Upper lobe of left lung (tissue), 6 donors: ENCODE measurements at places on chromosomes 7 and 10.

GRCh38 chr10:132281915-132282666, 25.7 kb downstream of the STK32C start:
- DNase-seq = no peak

DNA sequence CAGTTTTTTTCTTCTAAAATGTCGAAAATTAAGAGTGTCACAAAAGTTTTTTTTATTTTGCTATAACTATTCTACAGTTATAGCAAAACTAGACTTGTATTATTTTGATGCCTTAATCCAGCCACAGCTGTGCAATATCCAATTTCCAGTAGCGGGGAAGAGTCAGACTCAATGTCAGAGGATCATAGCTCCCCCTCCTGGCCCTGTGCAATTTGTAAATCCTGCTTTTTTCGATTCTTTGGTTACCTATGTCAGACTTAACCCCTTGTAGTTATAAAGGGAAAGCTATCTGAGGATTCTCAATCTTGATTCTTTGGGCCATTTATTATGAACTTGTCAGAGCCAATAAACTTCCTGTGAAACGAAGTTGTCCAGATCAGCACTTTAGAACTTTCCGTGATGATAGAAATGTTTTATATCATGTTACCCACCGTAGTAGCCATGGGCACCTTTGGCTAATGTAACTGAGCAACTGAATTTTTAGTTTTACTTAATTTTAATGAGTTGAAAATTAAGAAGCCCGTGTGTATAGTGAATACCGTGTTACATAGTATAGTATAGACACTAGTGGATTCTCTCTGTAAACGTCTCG, 87.7 kb upstream of the PRKCQ start:
- no peak for DNase-seq

DNA sequence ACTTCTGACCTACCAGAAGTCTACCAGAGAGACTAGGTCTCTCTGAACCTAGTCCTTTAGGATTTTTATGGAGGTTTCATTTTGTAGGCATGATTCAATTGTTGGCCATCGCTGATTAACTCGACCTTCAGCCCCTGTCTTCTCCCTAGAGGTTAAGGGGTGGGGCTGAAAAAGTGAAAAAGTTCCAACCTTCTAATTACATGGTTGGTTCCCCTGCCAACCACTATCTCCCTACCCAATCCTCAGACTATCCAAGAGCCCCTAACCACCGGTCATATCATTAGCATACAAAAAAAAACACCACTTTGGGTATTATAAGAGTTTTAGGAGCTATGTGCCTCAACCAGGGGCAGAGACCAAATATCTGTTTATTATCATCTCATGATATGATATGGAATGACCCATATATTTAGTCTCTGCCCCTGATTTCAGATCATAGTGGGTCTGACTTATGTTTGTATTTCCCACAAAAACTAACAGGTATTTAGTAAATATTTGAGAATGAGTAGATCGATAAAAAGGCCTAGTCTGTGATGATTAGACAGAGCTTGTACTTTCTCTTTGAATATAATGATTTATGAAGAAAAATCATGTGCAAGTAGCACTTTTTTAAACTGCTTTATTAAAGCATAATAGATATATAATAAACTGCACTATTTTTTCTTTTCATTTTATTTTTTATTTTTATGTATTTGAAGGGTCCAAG, 35.8 kb downstream of the DNAJC9 start:
- DNase-seq = no peak

DNA sequence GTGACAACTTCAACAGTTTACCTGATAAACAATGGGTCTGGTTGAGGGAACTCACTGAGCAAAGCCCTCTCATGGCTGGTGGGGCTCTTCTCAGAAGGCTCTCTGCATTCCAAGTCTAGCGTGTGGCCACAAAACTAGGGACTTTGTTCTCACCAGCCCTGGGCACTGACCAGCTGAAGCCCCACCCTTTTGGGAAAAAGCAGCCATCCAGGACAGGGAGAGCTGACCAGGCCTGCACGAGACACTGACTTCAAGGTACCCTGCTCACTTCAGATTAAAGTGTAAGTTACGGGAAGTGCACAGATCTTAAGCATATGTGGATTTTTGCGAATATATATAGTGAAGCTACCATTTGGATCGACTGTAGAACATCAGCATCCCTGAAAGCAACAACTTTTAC, 67.4 kb upstream of the LRRC4 start:
- no peak for DNase-seq

DNA sequence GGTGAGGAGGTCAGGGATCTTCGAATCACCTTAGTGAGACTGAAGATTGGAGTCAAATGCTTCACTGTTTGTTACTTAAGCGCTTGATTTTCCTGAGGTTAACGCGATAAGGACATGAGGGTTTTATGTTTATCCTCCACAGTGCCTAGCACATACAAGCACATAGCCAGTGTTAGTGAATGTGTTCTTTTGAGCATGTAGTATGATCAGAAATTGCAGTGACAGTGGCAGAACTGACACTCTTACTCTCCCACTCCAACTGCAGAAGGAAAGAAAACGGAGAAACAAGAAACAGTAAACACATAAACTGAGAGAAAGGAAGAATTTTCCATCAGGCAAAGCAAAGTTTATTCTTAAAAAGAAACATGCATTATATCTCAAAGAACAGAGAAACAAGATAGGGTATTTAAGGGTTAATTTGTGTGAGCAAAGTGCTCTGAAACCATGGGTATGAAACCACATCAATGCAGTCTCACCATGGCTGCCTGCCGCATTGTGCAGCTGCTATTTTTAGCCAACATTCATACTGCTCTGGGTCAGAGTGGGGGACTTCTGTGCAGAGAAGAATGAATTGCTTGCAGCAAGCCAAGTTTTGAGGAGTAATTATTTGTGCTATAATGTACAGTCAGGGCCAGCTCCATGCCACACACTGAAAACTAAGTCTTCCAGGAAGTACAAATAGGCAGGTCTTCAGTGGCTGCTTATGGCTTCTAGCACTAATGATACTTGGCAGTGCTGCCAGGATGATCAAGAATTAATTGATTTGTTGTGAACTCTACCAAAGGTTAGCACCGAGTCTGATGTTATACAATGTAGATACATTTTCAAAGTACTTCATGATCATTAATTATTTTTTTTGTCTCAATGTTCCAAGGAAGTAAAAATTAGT, 152.0 kb downstream of the MACC1 start:
- no peak for DNase-seq

DNA sequence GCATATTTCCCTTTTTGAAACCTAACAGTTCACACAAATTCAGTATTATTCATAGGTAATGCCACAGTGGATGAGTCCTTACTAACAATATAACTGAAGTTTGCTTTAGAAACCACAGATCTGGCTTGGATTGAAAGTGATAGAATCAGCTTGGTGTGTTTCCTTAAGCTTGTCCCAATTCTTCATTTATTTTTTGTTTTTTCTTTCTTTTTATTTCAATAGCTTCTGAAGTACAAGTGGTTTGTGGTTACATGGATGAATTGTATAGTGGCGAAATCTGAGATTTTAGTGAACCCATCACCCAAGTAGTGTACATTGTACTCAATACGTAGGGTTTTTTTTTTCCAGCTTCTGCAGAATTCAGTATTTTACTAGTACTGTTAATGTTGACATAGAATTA, 518.2 kb upstream of the SEMA3D start:
- DNase-seq = no peak

GRCh38 chr10:96512524-96513304, 1.0 kb downstream of the TLL2 start:
- DNase-seq = peak; percentile 85

DNA sequence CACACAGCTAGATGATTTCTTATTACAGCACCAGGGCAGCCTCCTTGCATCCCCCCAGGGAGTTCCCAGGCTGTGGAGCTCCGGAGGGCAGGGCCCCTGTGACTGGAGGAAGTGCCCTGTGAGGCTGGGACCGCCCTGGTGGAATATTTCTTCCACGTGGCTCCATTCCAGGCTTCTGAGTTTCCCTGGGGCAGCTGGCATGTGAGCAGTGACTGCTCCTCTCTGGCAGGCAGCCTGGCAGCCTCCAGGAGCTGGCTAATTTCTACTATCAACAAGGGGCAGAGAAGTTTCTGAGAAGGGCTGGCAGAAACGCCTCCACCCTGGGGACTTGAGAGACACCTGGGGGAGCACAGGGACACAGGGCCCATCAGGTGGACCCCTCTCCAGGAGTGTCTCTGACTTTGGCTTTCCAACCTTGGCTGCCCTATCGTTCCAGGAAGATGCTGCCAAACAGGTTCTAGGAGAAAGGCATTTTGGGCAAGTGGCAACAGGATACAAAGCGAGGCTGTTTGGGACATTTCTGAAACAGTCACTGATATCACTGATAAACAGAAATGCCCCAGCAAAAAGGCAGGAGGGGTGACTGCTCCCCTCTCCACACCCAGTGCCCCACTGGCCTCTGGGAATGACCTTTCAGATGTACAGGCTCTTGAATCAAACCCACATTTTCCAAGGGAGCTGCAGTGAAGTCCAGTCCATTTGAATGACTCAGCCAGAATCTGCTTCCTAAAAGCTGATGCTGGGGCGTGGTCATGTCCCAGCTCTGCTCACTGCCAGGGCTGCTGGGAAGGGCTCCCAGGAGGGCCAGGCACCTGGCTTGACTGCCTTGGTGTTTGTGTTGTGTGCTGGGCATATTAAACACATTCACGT, 16.1 kb downstream of the MYOF start:
- peak; percentile 94 for DNase-seq

DNA sequence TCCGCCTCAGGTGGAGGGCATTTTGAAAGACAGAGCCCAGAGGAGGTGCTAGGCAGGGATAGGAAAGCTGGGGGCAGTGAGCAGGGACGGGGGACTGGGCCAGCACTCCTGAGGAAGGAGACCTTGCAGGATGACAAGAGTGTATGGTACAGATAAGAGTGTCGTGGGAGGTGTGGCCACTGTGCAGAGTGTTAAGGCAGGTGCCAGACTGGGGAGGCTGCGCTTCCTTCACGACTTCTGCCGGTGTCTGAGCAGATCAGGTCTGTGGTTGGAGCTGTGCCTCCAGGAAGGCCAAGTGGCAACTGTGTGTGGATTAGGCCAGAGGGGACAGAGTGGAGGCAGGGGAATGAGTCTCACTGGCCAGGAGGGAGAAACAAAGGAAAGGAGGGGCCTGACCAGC, 161.7 kb downstream of the HIBADH start:
- DNase-seq = no peak
